Neural progenitor cell (in vitro differentiated cells): ENCODE measurements at places on chromosomes 11 and 22. TPM values are rescaled to one million over a fixed set of nuclear protein-coding genes. Genes with fewer than 3 reads are reported as not detected.

- no peak overlapping the region for H3K4me3 ChIP-seq
- no peaks in the 10 kb centered on the region for H3K36me3 ChIP-seq
- peak overlapping the region; percentile 79 for H3K27ac ChIP-seq
- DNase-seq = no peak
- no peaks in the 10 kb centered on the region for H3K27me3 ChIP-seq
- H3K4me1 ChIP-seq = peaks cover 98% of the 10 kb centered on the region
These were observed 8.1 kb downstream of the BCL9L start for GRCh38 chr11:118917481-118918127.

The SPI1 gene
- total RNA-seq = not detected in 2 replicates

The RAB3IL1 gene
- total RNA-seq = 1.4 TPM in 2 replicates

DNA sequence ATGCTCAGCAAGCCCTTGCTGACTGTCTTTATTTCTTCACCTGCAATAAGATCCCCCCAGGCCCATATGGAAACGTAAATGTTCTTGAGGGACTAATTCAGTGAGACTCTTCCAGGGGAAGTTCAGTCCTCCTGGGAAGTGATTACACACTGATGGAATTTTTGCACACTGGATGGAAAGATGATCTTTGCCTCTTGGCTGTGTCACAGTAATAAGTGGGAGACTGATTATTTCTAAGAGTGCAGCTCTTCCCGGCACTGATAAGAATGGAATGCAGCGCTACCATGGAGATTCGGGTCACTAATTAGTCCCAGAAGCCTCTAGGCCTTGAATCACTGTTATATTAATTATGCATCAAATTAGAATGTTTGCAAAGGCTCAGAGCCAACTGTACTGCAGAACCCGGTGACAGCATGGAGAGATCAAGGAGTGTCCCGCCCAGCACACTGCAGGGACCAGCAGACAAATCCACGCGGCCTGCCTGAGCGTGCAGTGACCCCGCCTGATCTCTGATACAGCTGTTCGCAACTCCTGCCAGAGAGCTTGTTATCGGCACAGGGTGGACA lies 178.3 kb downstream of the SNX19 start:
- H3K36me3 ChIP-seq = no peaks in the 10 kb centered on the region
- no peak overlapping the region for H3K4me3 ChIP-seq
- H3K4me1 ChIP-seq = no peaks in the 10 kb centered on the region
- H3K27ac ChIP-seq = no peak overlapping the region

DNA sequence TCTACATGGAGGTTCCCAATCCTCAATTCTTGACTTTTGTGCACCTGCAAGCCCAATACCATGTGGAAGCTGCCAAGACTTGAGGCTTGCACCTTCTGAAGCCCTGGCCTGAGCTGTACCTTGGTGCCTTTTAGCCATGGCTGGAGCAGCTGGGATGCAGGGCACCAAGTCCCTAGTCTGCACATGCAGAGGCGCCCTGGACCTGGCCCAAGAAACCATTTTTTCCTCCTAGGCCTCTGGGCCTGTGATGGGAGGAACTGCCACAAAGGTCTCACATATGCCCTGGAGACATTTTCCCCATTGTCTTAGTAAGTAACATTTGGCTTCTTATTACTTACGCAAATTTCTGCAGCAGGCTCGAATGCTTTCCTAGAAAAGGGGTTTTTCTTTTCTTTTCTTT lies 431.9 kb upstream of the ANO5 start:
- H3K4me3 ChIP-seq = no peak overlapping the region
- H3K27me3 ChIP-seq = no peaks in the 10 kb centered on the region
- no peaks in the 10 kb centered on the region for H3K36me3 ChIP-seq
- no peak for DNase-seq
- no peaks in the 10 kb centered on the region for H3K4me1 ChIP-seq

GRCh38 chr22:35054064-35054463 lies 11.9 kb upstream of the ISX start:
- H3K27ac ChIP-seq = no peak overlapping the region
- no peaks in the 10 kb centered on the region for H3K27me3 ChIP-seq
- no peaks in the 10 kb centered on the region for H3K36me3 ChIP-seq
- no peak for DNase-seq
